ENCODE measurements at places on chromosomes 1 and 21.

GRCh38 chr21:34807146-34807880 lies 138.5 kb downstream of the CLIC6 start:
- DNase-seq: no peak

DNA sequence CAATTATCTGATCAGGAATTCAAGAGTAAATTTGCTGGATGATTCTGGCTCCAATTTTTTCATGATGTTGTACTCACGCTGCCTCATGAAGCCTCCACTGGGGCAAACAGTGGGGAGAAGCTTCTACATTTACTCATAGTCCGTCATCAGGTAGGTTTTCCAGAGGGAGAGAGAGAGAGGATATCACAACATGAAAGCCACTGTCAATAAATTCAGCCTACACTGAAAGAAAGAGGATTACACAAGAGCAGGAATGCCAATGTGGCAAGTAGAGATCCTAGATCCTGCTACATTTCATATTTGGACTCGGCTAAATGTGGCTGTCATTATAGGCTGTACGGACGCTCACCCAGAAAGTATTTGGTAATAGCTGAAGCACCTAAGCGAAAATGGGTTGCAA lies 819.9 kb downstream of the BRINP3 start:
- DNase-seq: no peak

DNA sequence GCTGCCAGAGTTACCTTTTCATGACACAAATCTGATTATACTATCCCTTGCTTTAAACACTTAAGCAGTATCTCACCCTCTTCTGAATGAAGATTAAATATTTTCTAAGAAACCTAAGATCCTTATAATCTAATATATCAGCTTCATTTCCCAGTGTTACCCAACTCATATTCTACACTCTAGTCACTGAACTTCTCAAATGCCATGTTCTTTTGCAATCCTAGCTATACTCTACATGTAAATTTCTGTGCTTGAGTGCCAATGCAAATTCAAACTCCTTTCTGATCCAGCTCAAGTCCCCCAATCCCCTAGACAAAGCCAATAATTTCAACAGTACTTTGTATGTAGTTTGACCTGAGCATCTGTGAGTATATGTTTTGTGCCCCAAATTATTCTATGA lies 293.9 kb downstream of the SDCCAG8 start:
- no peak for DNase-seq

DNA sequence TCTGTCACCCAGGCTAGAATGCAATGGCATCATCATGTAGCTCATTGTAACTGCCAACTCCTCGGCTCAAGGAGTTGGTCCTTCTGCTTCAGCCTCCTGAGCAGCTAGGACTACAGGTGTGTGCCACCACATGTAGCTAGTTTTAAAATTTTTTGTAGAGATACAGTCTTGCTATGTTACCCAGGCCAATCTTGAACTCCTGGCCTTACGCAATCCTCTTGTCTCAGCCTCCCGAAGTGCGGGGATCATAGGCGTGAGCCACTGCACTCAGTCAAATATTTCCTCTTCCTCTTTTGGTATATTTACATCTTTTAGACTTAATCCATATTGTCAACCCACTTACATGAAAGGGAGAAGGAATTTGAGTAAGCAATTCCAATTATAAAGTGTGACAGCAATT lies 121.1 kb downstream of the EVI5 start:
- DNase-seq: no peak

DNA sequence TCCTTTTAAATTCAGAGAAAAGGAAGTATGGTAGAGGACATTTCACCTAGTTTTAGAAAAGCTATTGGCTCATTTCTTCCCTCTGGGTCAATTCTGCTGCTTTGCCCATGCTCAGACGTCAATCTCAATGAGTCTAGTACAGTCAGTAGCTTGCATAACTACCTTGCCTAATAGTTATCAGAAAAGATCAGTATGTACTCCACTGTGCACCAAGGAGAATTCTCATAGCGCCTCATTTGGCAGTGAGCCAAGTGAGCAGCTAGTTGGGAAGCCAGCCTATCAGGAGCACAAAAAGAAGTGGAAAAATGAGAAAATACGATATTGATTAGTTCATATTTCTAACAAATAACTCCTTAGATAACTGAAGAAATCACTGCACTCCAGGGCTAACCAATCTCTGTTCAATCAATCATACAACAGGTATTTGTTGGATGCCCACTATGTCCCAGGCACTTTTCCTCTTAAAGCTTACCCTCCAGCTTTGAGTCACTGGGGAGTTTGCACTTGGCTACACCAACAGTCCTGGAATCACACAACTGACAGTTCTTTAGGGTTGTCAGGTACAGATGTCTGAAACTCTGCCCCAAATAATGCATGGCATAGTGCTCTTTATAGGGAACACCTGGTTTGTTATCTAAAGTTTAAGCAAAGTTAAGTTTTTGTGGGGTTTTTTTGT lies 50.2 kb downstream of the PRDX6 start:
- no peak for DNase-seq

GRCh38 chr1:76763738-76764137 lies 103.5 kb upstream of the ST6GALNAC5 start:
- DNase-seq: no peak

Measured in left kidney (tissue), 8 donors.